ENCODE measurements at places on chromosomes 2 and 18.

DNA sequence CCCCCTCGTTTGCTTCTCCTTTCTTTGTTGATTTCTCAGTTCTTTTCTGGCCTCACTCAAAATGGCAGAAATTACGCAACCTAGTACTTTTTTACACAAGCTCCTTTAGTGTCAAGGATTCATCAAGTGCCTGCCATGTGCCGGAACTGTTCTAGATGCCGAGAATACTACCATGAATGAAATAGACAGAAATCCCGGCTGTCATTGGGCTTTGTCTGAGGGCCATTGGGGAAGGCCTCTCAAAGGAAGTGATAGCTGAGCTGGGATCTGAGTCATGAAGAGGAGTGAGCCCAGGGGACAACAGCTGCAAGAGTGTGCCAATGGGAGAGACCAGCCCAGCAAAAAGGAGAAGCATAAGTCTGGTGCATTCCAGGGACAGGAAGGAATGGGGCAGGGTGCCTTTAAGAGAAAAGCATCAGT, 34.3 kb upstream of the PPP1CB start:
- no peak for DNase-seq

- peak; percentile 3 for DNase-seq
Measured at GRCh38 chr2:32865399-32866068, 81.2 kb upstream of the LTBP1 start.

- no peak for DNase-seq
Measured at GRCh38 chr2:2558476-2558875, 227.4 kb upstream of the MYT1L start.

DNA sequence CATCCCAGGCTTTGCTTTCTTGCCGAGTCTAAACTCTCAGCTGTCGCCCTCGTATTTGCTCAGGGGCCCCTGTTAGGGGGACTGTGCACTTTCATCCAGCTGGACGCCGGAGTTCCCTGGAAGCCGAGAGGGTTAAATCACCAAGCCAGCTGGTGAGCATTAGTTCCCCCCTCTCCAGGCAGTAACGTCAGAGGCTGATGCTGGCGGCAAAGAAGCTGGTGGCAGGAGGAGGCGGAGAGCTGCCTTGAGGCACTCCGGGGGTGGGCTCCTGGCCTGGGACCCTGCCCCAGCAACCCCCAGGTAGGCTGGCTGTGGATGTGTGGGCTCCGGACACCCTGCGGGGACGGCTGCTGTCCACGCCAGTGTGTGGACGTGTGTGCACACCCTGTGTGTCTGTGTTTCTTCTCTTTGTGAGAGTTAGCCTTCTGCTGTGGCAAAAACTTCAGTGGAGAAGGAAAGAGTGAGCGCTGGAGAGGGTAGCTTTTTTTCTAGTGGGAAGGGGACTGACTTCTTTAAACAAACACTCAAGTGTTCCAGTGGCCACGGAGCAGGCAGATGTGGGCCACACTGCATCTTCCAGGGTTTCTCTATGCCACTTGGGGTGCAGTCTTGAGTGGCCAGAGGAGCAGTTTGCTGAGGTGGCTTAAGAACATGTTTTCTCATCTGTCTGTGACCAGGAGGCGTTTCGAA, 84.7 kb downstream of the GLI2 start:
- no peak for DNase-seq
